ENCODE measurements at places on chromosomes 7 and 10. TPM values are rescaled to one million over a fixed set of nuclear protein-coding genes. Genes with fewer than 3 reads are reported as not detected.

C10orf105 gene
- total RNA-seq = not detected

EMX2 gene
- total RNA-seq = not detected

SLF2 gene
- 48.1 TPM for total RNA-seq

GIMAP1 gene
- not detected for total RNA-seq

HOXA9 gene
- total RNA-seq = not detected

NAT16 gene
- not detected for total RNA-seq

ZPBP gene
- total RNA-seq = not detected

ELN gene
- total RNA-seq = 0.15 TPM

BHLHA15 gene
- 6.1 TPM for total RNA-seq

CRTAC1 gene
- not detected for total RNA-seq

SPDYE2B gene
- total RNA-seq = not detected

AP4M1 gene
- 8.2 TPM for total RNA-seq

FXYD4 gene
- not detected for total RNA-seq

BTBD16 gene
- total RNA-seq = 5.0 TPM

ATG9B gene
- total RNA-seq = not detected

C10orf95 gene
- not detected for total RNA-seq

PRSS37 gene
- total RNA-seq = not detected

C10orf67 gene
- not detected for total RNA-seq

TBL2 gene
- 17.7 TPM for total RNA-seq

DENND10 gene
- total RNA-seq = 55.1 TPM

PRLHR gene
- not detected for total RNA-seq

TRIM73 gene
- total RNA-seq = 4.5 TPM

GALNT17 gene
- total RNA-seq = not detected

TEX47 gene
- total RNA-seq = not detected

FGFBP3 gene
- 1.1 TPM for total RNA-seq

TAS2R4 gene
- total RNA-seq = 0.80 TPM

STEAP4 gene
- total RNA-seq = not detected

VOPP1 gene
- 55.3 TPM for total RNA-seq

MMRN2 gene
- total RNA-seq = not detected

FAM53B gene
- 19.3 TPM for total RNA-seq

LRIT1 gene
- total RNA-seq = not detected

LLCFC1 gene
- not detected for total RNA-seq

TNS3 gene
- total RNA-seq = 55.7 TPM

BUB3 gene
- total RNA-seq = 230 TPM

UPP1 gene
- total RNA-seq = 5.5 TPM
